ENCODE measurements at places on chromosomes 7 and 10. TPM values are rescaled to one million over a fixed set of nuclear protein-coding genes. Genes with fewer than 3 reads are reported as not detected.

- peak; percentile 72 for DNase-seq
Measured at GRCh38 chr10:4765428-4765827, 60.6 kb upstream of the AKR1E2 start.

The EPDR1 gene
- 11.0 TPM for total RNA-seq

DNA sequence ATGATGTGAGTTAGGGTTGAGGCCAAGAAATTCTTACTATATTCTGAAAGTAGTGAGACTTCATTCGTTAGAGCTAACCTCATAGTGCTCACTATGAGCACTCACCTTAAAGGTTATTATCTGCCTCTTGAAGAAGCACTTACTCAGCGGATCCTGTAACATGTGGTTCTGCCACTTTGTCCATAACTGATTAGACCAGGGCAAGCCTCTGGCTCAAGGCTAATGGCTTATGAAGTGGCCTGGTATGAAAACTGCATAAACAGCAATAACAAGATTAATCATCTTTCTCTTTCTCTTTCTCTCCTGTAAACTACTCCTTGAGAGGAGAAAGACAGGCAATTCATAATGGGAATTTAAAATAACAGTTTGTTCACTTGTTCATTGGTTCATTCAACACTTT, 82.8 kb downstream of the MAPK8 start:
- peak; percentile 26 for DNase-seq

- DNase-seq, result no peak
Measured at GRCh38 chr10:12055732-12056131, 13.0 kb upstream of the DHTKD1 start.

- DNase-seq, result no peak
Measured at GRCh38 chr10:78175444-78176015, 141.9 kb downstream of the RPS24 start.

The TMEM254 gene
- total RNA-seq, result 9.9 TPM

The POM121L12 gene
- not detected for total RNA-seq

The HOXA7 gene
- 2.2 TPM for total RNA-seq

DNA sequence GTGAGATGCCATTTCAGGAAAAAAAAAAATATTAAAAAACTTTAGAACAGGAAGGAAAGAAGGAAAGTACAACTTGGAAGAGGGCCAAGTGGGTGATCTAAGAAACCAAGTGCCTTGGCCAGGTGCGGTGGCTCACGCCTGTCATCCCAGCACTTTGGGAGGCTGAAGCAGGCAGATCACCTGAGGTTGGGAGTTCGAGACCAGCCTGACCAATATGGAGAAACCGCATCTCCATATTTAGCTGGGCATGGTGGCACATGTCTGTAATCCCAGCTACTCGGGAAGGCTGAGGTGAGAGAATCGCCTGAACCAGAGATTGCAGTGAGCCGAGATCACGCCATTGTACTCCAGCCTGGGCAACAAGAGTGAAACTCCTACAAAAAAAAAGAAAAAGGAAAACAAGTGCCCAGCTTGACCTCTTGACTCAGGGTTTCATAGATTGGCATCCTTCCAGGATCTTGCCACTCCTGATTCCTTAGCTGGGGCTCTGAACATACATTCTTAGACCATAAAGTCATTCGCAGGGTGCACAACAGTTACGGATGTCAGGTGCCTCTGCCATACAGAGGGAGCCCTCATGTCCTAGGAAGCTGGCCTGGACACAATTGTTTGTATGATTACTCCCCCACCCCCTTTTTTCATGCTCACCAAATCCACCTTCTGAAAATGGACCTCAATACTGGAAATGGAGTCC, 2.1 kb upstream of the GUSB start:
- DNase-seq, result no peak

The AKR1E2 gene
- 7.7 TPM for total RNA-seq

- DNase-seq, result no peak
Measured at GRCh38 chr7:144936314-144936713, 100.5 kb upstream of the TPK1 start.

DNA sequence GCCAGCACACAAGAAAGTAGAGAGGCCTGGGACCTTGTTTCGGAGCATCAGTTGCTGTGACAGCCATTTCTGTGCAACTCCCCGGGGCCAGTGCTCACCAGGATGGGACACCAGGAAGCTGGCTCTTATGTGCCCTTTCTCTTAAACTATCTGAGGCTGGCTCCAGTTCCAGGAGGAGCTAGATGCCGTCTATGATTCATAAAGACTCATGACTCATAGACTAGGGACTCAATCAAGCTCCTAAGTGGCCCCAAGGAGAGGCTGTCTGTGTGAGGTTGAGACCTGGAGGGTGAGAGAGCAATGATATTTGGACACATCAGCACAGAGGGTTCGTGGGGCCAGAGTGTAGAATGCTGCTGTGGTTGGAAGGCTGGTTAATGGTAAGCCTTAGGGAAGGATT, 580.1 kb downstream of the CCSER2 start:
- DNase-seq, result no peak

The METTL27 gene
- total RNA-seq, result 1.6 TPM

DNA sequence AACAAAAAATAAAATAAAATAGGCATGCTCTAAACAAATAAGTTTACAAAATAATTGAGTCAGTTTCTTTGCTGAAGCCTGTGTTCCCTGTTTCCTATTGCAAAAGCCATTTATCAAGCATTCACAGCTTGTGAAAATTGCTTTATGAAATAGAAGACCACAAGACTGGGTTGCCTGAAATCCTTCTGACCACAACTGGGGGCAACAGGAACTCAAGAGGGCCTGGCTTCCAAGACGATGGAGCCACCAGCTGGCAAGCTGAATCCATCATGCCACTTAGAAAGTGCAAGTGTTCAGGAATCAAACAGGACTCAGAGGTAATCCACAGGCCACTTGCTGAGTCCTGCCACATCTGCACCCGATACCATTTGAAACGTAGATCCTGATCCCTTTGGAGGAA, 752 bp upstream of the ABCA13 start:
- no peak for DNase-seq

GRCh38 chr10:118753331-118754228, 1.2 kb downstream of the CACUL1 start:
- peak; percentile 59 for DNase-seq

- peak; percentile 51 for DNase-seq
Measured at GRCh38 chr10:100939763-100940344, 27.1 kb downstream of the SLF2 start.

The WEE2 gene
- total RNA-seq, result 0.32 TPM

DNA sequence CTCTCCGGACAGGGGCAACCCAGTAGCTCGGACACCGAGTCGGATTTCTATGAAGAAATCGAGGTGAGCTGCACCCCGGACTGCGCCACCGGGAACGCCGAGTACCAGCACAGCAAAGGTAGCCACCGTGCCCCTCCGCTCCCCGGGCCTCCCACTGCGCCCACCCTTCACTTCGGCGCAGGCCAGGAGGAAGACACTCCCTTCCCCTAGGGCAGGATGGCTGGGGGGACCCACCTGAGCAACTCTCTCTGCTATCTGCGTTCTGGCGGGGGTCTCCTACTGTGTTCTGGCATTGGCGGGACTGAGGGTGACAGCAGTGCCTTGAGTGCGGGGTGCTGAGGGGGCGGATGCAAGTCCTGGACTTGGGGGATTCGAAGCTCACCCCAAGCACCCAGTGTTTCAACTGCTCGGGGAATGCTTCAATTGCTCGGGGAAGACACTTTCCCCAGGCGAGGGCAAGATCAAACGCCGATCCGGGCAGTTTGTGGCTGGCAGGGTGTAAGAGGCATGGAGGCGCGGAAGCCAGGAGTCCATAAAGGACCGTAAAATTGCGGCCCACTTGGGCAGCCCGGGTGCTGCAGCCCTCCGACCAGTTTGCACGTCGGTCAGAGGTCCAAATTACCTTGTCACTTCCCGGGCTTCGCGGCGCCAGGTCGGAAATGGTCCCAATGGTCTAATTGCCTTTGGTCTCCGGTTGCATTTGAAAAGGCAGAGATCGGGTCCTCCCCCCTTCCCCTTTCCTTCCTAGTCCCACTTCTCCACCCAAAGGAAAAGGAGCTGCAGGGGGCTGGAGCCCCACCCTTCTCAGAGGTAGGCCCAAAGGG, 950 bp downstream of the EVX1 start:
- no peak for DNase-seq

DNA sequence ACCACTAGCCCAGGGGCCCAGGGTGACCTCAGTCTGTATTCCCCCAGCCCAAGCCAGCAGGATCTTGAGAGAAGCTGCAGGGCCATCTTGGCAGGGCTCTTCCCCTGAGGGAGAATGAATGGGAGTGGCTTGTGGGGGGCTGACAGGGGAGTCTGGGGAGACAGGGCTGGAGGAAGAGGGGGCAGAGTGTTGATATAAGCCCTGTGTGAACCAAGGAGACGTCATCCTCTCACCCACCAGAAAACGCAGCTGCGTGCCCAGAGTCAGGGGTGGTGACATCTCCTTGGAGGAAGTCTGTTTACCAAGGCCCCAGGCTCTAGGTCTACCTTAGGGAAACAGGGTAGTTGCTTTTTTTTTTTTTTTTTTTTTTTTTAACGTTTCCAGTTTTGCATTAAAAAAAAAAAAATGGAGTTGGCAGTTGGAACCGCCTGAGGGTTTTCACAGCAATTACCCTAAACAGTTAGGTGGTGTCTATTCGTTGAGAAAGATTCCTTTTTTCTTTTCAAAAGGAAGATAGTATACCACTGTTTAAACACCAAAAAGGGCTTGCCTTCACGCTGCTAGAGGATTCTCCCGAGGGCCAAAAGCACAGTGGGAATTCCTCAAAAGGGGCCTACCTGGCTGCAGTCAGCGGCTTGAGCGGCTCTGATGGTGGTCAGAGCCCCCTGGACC, 113.8 kb downstream of the PRPF18 start:
- DNase-seq, result no peak

DNA sequence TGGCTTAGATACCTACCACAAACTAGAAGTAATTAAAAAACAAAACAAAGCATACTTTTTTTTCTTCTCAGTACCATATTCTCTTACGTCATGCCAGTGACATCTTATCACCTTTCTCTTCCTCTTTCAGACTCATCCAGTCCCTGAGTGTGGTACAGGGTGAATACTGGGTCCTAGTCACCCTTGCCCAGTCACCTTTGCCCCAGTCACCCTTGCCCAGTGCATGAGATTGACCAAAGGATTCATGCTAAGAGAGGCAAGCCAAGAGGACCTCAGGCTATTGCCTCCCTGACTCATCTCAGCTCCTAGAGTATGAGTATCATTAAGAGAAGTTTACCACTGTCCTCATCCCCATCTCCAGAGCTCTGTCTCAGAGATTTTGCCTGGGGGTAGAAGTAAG, 10.0 kb upstream of the TSPAN12 start:
- DNase-seq, result peak; percentile 28

GRCh38 chr7:35716038-35716803, 21.3 kb upstream of the HERPUD2 start:
- DNase-seq, result peak; percentile 92

The FZD8 gene
- total RNA-seq, result 11.2 TPM

- no peak for DNase-seq
Measured at GRCh38 chr10:75452997-75453396, 21.6 kb downstream of the LRMDA start.

DNA sequence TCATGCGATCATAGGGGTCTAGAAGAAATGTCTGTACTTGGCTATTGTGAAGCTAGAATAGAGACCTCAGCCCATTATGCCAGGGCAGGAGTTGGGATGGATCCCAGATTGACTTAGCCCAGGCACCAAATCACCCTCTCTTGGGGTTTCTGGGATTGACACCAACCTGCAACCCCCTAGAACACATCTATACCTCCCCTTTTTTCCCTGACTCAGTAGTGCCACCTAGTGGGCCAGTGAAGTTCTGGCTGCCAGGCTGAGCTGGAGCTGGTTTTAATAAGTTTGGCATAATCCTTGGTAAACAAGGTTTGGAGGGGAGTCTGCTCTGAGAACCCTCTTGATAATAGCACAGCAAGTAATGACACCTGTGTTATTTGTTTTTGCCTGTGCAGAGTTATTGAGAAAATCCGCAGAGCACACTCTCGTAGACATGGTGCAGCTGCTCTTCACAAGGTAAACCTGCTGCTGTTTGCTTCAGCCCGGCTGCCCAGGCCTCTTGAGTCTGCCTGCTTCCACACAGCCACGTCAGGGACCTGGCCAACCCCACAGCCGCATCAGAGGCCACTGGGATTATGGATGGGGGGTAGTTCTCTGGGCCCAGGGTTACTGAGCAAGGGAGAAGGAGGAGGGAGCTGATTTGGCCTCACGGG, 43.3 kb upstream of the NFKB2 start:
- peak; percentile 64 for DNase-seq

DNA sequence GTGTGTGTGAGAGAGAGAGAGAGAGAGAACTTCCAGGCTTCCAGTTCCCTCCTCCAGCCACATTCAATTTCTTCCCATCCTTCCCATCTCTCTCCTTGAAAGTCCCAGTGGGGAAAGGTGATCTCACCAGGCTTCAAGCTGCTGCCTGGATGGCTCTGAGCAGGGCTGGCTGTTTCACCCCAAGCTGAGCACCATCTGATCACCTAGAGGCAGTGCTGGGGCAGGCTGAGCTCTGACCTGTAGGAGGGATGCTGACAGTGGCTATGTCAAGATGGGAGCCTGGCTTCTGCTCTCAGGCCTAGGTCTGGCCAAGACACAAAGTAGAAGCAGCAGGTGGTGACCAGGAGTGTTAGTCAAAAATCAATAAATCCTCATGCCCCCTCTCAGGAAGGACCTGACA, 370.8 kb downstream of the PLXNA4 start:
- no peak for DNase-seq

- no peak for DNase-seq
Measured at GRCh38 chr7:54813398-54813797, 54.4 kb upstream of the SEC61G start.

The ATG9B gene
- total RNA-seq, result 0.32 TPM

The C10orf71 gene
- total RNA-seq, result not detected

GRCh38 chr7:70571403-70571934, 560.5 kb upstream of the GALNT17 start:
- no peak for DNase-seq

The FGFR2 gene
- 0.86 TPM for total RNA-seq

- no peak for DNase-seq
Measured at GRCh38 chr7:47672271-47672791, 90.4 kb upstream of the TNS3 start.

DNA sequence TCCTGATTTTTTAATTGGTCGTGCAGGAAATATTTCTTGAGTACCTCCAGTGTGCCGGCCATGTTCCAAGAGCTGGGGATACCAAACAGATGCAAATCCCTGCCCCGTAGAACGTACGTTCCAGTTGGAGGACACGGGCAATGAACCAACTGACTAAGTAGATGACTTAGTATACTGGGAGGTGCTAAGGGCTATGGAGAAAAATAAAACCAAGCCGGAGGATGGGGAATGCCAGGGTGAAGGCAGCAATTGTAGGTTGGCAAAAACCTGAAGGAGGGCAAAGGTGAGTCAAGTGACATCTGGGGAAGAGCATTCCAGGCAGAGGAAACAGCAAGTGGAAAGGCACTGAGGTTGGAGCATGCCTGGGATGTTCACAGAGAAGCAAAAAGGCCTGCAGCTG, 6.8 kb upstream of the VSIR start:
- no peak for DNase-seq

The SORCS1 gene
- not detected for total RNA-seq

The RAB11FIP2 gene
- total RNA-seq, result 25.1 TPM

The HOXA10 gene
- 47.1 TPM for total RNA-seq

Data from fibroblast of villous mesenchyme (primary cell).